ENCODE measurements at places on chromosomes 1 and 21.

DNA sequence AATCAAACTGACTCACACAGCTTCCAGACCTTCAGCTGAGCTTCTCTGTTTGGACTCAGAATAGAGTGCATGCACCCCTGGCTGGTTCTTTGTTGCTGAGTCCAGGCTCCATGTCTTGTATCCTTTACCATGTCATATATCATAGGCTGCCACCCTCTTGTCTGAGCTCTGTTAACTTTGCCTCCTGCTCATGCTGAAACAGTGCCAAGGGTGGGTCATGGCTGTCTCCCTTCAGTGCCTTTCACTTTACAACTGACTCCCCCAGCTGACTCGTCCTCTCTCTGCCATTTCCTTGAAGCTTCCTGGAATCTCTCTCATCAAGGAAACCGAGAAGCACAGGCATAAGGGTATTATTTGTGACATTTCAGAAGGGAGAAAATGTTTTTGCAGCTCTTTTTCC is 885.3 kb downstream of the TTLL7 start:
- DNase-seq: no peak

GRCh38 chr1:90882221-90882620 is 139.6 kb downstream of the ZNF644 start:
- DNase-seq: no peak

GRCh38 chr1:223177681-223178080 is 34.6 kb upstream of the TLR5 start:
- no peak for DNase-seq

DNA sequence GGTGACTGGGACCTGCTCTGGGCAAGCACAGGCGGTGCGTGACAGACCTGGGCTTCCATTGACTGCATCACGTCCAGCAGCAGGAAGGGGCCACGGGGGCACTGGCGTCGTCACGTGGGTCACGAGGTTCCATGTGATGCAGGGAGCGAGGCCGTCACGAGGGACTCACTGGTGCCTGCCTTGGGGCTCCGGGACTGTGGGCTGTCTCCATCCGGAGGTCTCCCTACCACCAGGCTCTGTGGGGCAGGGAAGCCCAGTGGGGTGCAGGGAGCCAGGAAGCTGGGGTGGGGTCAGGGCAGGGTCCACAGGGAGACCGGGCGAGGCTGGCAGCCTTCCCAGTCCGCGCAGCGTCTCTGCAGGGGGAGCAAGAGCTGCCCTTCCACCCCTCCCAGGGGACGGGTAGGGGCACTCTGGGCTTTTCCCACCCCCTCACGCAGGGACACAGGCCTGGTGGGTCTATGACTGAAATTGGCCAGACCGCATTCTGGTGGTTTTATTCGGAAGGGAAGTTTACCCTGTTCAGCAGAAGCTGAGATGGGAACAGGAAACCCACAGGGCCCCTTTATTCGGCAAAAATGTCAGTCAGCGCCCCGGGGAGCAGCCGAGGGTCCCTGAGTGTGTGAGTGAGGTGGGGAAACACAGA is 416 bp upstream of the TNFRSF14 start:
- DNase-seq: peak; percentile 85

DNA sequence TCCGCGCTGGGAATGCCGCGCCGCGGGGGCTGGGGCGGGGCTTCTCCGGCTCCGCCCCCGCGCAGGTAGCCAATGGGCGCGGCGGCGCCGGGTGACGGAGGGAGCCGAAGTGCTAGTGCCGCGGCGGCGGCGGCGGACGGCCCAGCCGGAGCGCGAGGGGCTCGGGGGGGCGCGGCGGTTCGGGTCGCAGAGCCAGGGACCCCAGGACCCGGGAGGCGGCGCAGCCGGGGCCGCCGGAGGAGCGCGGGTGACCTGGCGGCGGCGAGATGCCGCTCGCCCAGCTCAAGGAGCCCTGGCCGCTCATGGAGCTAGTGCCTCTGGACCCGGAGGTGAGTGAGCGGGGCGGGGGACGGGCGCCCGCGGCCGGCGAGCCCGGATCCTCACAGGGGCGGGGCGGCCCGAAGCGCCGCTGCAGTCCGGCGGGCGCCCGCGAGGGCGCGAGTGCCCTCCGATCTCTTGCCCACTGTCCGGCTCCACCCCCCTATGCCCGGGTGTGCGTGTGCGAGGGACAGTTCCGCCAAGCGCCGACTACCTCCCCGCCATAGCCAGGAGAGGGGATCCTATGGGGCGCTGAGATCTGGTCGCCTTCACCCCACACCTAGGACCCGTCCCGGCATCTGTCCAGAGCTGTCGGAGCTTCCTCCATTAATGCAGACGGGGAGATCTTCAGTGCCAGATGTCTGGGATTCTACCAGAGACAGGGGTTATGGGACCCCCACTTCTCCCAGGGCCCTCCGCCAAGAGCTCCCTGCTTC is at the start of gene RPS6KA1:
RPS6KA1 (plus strand) TSS at position 107 of the 755 bp plus-strand sequence; CDS start at position 267, 160 bp downstream.
- peak; percentile 69 for DNase-seq

DNA sequence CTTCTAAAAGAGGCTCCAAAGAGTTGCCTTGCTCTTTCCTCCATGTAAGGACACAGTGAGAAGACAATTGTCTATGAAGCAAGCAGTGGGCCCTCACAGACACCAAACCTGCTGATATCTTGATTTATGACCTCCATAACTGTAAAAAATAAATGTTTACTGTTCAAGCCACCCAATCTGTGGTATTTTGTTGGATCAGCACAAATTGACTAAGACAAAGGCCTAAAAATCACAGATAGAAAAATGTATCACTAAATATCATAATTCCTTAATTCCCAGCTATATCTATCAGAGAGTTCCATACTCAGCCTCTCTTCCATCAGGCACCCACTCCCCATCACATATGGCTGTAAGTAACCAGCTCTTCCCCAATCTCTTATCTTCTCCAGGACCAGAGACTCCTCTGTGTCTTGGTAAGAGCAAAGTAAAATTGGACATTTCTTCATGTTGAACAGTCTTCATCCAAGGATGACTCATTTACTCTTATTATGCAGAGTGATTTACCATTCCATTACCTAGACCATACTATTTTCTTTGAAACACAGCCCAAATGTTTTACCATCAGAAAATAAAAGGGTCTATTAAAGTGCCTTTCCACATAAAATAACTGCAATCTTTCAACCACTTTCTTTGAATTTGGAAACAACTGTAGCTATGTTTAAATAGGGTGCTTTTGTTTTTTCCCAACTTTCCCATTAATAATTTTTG is 503.6 kb downstream of the MRPL39 start:
- DNase-seq: no peak

DNA sequence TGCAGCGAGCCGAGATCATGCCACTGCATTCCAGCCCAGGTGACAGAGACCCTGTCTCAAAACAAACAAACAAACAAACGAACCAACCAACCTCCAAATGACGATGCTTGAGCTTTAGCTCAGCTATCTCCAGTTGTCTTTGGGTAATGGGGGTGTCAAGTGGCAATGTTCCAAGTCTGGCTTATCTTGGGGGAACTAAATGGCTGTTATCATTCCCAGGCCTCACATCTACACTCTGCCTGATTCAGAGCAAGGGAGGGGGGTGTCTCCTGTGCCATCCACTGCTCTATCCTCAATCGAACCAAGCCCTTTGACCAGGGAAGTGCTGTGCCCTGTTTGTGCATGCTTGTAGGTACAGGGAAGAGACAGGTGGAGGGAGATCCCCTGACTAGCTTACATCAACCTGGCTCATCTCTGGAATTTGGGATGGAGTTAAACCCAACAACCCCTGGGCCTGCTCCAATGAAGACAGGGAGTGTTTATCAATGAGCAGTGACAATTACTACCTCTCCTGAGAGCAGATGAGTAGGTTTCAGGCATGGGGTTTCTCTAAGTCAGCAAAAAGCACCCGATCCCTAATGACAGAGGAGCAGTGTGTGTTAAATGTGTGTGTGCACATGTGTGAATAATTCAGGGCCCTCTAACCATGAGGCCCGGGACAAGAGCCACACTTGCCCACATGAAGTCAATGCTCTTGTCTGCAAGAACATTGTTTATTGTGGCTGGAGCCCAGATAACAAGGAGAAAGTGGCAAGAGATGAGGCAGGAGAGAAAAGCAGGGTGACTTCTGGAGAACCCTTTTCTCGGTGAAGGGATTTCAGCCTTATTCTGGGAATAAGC is 20.3 kb upstream of the IL6R start:
- DNase-seq: no peak

GRCh38 chr1:24875991-24876506 is 54.0 kb downstream of the RUNX3 start:
- no peak for DNase-seq

DNA sequence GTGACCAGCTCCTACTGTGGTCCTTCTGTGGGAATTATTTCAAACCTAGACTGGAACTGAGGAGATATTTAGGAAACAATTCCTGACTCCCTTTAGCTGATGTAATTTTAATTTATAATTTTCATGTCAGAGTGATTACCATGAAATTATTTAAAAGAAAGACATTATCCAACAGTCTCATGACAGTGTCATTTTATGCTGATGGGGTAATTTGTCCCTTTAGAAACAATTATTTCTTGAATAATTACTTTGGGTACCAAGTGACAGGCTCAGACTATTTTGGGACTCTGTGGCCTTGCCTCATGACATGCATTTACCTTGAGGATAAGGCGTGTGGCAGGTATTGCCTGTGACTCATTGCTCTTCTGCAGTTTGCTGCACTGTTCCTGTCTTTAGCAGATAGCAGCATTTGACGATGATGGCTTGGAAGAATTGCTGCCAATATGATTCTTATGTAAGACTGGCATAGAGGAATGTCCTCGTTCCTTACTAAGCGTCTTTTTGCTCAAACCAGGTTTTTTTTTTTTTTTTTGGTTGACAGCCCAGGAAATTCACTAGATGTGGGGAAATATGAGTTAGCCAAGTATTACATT is 206.0 kb upstream of the HMCN1 start:
- no peak for DNase-seq

All from T-helper 2 cell treated with Interferon-gamma antibody and Interleukin-4, amounts not matched to agents 5 μg/mL and 100 μg/mL, for 36 hours (primary cell).